ENCODE measurements at places on chromosomes 2 and 18.

DNA sequence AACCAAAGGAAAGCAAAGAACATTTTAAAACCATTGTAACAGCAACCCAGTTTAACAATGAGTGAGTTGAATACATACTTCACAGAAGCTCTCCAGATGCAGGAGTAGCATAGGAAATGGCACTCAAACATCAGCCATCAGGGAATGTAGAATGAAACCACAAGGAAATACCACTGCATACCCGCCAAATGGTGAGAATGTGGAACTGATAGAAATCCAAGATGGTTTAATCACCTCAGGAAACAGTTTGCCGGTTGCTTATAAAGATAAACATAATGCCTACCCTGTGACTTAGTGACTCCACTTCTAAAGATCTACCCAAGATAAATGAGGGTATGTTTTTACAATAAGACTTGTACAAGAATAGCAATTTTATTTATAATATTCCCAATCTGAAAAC lies 132.0 kb downstream of the GALNT1 start:
- H3K27me3 ChIP-seq, result no peaks in the 10 kb centered on the region
- no peak for DNase-seq
- H3K4me3 ChIP-seq, result no peak overlapping the region
- H3K27ac ChIP-seq, result no peak overlapping the region
- no peaks in the 10 kb centered on the region for H3K4me1 ChIP-seq
- peaks cover 10% of the 10 kb centered on the region for H3K36me3 ChIP-seq

DNA sequence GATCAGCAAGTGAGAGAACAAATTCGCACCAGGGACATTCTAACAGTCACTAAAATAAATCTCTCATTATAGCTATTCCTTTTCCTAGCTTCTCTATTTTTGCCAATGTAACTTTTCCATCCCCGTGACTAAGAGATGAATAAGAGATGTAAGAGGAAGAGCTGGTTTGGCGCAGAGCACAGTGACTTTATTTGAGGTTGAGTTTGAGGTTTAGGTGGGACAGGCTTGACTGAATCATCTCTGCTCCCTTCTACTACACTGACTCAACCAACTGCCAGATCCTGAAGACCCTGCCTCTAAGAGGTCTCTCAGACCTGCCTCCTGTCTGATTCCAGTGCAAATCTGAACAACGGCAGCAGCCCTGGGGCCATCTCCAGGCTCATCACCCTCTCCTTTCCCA lies 28.0 kb downstream of the RFX8 start:
- H3K27me3 ChIP-seq, result peaks cover 23% of the 10 kb centered on the region
- no peak overlapping the region for H3K27ac ChIP-seq
- peak; percentile 17 for DNase-seq
- H3K4me3 ChIP-seq, result peak overlapping the region; percentile 22

DNA sequence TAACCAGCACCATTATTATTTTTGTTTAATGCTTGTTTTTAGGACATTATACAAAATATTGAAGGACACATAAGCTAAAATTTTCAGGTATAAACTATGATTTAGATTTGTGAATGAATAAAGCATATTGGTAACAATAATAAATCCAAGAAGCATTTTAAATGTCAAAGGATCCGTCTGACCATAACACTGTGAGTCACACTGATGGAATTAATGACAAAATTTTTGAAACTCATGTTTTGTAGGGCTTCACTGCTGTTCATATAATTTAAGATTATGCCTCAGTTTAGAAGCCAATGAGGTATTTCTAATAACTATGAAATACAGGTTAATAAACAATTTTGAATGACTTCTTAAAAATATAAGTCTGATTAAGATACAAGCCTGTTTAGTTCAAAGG lies 124.6 kb downstream of the TMEFF2 start:
- no peaks in the 10 kb centered on the region for H3K36me3 ChIP-seq
- H3K4me1 ChIP-seq, result no peaks in the 10 kb centered on the region
- no peak overlapping the region for H3K27ac ChIP-seq
- no peak for DNase-seq
- peaks cover 2% of the 10 kb centered on the region for H3K27me3 ChIP-seq
- H3K4me3 ChIP-seq, result no peak overlapping the region

- peaks cover 86% of the 10 kb centered on the region for H3K4me1 ChIP-seq
- H3K27me3 ChIP-seq, result no peaks in the 10 kb centered on the region
- no peak for DNase-seq
- no peaks in the 10 kb centered on the region for H3K36me3 ChIP-seq
These were observed 7.1 kb downstream of the ADAM17 start for GRCh38 chr2:9548506-9548905.

GRCh38 chr2:173978447-173978846 lies 13.3 kb upstream of the SP3 start:
- H3K4me1 ChIP-seq, result peaks cover 36% of the 10 kb centered on the region
- no peaks in the 10 kb centered on the region for H3K36me3 ChIP-seq
- peaks cover 7% of the 10 kb centered on the region for H3K27me3 ChIP-seq
- no peak overlapping the region for H3K4me3 ChIP-seq

DNA sequence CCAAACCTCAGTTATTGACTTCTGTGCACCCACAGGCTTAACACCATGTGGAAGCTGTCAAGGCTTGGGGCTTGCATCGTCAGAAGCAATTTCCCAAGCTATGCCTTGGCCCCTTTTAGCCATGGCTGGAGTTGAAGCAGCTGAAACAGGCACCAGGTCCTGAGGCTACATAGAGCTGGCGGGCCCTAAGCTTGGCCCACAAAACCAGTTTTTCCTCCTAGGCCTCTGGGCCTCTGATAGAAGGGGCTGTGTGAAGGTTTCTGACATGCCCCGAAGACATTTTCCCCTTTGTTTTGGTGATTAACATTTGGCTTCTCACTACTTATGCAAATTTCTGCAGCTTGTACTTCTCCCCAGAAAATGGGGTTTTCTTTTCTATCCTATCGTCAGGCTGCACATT lies 9.1 kb upstream of the TMX3 start:
- no peaks in the 10 kb centered on the region for H3K27me3 ChIP-seq
- no peak overlapping the region for H3K4me3 ChIP-seq
- H3K36me3 ChIP-seq, result no peaks in the 10 kb centered on the region
- no peak overlapping the region for H3K27ac ChIP-seq
- no peak for DNase-seq

DNA sequence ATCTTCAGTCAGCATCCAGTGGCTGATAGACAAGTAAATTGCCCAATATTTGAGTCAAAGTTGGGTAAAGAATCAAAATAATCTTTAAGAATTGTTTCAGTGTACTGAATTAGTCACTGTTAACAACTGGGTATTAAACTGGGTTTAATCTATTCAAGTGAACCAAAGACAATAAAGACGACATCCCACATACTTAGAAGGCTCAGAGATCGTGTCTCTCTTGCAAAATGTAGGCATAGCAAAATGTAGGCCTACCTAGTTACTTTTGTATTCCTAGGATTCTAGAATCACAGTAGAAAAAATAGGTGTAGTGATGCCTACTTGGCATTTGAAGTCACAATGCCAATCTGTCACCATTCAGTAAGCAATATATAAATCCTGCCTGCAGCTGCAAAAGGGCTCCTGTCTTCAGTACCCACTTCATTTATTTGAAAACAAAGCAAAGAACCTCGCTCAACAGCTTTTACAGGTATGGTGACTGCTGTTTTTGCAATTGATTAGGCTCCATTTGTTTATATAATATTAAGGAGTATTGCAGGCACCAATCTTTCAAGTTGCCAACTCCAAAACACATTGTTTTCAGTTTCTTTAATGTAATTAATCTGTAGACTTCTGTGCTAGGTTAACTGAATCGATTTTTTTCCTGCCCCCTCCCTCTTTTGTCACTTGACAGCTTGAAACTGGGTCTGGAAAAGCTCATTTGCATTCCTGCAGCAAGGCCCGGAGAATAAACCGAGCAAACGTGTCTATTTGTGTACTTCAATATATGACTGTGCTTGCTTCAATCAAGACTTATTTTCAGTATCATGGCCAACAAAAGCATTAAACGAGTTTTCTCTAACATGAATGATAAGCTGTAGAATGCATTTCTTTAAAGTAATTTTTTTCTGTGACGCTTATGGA lies 1074.9 kb downstream of the TDRD15 start:
- no peaks in the 10 kb centered on the region for H3K36me3 ChIP-seq
- no peaks in the 10 kb centered on the region for H3K27me3 ChIP-seq
- H3K27ac ChIP-seq, result no peak overlapping the region
- no peak overlapping the region for H3K4me3 ChIP-seq
- no peaks in the 10 kb centered on the region for H3K4me1 ChIP-seq

DNA sequence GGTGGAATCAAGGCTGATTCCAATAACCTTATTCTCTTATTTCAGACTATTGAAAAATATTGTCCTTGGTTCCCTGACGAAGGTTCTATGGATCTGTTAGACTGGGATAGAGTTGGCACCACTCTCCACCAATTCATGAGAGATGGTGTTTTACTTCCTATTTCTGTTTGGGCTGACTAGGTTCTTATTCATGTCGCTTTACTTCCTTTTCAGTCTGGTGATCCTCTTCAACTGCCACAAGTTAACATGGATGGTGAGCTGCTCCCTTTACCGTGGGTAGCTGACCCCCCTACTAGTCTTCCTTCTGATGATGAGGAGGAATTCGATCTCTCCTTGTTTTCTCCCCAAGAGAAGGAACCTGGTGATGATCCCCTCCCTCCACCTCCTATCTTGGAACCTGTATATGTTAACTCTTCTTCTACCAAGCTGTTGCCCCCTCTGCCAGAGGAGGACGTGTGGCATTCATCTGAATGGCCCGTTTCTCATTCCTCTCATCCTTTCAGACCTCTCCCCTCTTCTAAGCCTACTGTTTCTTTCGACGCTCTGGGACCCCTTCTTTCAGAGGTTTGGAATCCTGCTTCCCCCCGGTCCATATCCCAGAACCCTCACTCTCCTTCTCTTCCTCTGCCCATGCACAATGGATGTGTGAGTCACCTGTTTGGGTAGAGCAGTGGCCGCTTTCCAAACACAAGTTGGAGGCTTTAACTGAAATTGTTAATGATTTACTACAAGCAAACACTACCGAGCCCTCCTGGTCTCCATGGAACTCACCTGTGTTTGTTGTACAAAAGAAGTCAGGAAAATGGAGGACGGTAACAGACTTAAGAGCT lies 13.5 kb upstream of the CNOT11 start:
- H3K4me3 ChIP-seq, result no peak overlapping the region
- no peak overlapping the region for H3K27ac ChIP-seq
- H3K4me1 ChIP-seq, result peaks cover 4% of the 10 kb centered on the region

- peaks cover 23% of the 10 kb centered on the region for H3K4me1 ChIP-seq
- H3K27ac ChIP-seq, result peak overlapping the region; percentile 16
- H3K27me3 ChIP-seq, result no peaks in the 10 kb centered on the region
- DNase-seq, result no peak
- no peak overlapping the region for H3K4me3 ChIP-seq
- peaks cover 17% of the 10 kb centered on the region for H3K36me3 ChIP-seq
These were observed 23.8 kb downstream of the ATG16L1 start for GRCh38 chr2:233275223-233275622.

DNA sequence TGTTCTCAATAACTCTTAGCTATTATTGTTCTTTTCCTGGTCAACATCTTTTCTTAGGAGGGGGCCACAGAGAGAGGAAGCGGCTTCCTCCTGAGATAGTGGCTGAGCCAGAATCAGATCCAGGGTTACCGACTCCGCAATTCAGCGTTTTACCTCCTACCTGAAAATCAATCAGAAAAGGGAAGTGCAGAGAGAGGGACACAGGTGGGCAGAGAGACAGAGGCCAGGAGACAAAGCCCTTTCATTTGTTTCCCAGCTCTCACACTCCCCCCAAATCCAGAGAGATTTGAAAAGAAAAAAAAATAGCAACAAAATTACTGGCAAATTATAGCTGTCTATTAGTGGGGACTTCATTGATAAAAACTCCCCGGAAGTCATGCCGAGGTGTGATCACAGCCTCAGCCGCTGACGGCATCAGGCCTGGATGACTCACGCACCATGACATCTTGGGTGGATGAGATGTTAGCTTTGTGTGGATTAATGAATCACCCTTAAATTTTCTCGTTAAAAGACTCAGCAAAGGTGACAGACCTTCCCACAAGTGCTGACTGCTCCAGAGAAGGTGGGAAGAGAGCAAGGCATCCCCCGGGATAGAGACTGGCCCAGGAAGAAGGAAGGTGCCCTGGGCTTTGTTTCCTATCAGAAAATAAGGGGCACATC lies 120.7 kb downstream of the LOXHD1 start:
- H3K27me3 ChIP-seq, result no peaks in the 10 kb centered on the region
- DNase-seq, result no peak
- H3K36me3 ChIP-seq, result no peaks in the 10 kb centered on the region
- no peak overlapping the region for H3K4me3 ChIP-seq
- H3K27ac ChIP-seq, result no peak overlapping the region

- DNase-seq, result no peak
- peaks cover 43% of the 10 kb centered on the region for H3K27me3 ChIP-seq
- H3K27ac ChIP-seq, result no peak overlapping the region
- peak overlapping the region; percentile 23 for H3K4me3 ChIP-seq
These were observed 1.0 kb downstream of the IL1A start for GRCh38 chr2:112783187-112783714.

- no peaks in the 10 kb centered on the region for H3K36me3 ChIP-seq
- H3K4me3 ChIP-seq, result no peak overlapping the region
- DNase-seq, result no peak
- no peak overlapping the region for H3K27ac ChIP-seq
- no peaks in the 10 kb centered on the region for H3K4me1 ChIP-seq
- H3K27me3 ChIP-seq, result no peaks in the 10 kb centered on the region
These were observed 691.9 kb upstream of the TMEFF2 start for GRCh38 chr2:192886636-192887035.

DNA sequence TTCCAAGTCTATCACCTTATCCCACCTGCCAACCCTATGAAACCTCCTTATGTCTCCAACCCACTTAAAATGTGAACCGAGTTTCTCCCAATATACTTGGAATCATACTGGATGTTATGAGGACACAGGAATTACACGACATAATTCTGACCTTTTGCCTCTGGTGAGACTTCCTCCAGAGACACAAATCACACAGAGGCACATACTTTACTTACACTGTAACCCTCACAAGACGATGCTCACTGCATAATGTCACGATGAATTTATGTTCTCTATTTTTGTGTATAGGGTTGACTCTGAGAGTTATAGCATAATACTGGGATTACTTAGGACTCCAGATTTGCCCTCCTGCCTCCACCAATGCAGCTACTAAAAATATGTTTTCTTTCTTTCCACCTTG lies 28.0 kb upstream of the SETBP1 start:
- no peaks in the 10 kb centered on the region for H3K4me1 ChIP-seq
- no peak overlapping the region for H3K4me3 ChIP-seq
- DNase-seq, result no peak
- no peaks in the 10 kb centered on the region for H3K36me3 ChIP-seq

DNA sequence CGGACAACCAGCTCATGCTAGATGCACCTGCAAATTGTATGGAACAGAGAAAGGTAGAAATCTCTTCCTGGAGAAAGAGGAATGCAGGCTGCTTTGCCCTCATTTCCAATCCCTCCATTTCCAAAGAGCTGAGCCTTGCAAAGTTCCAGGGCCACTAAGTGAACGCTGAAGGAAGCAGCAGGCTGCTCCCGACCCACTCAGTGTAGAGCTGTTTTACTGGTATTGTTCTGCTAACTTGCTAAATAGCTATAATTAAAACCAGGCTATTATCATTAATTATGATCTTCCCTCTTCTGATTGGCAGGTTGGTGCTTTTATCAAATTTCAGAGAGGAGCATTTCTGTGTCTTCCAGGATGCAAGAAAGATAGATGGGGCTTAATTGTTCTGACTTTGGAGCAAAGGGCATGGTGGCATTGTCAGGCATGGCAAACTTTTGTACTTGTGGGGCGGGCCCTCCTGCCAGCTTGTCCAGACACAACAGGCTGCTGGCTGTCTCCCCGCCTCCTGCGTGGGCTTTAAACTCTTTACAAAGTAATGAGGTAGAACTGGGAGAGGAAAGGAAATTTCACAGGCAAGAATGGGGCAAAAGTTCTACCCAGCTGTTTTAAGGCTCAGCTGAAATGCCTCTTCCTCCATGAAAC lies 40.2 kb downstream of the ALK start:
- H3K27me3 ChIP-seq, result peaks cover 10% of the 10 kb centered on the region
- H3K4me1 ChIP-seq, result no peaks in the 10 kb centered on the region
- H3K27ac ChIP-seq, result no peak overlapping the region
- no peak overlapping the region for H3K4me3 ChIP-seq

GRCh38 chr2:239392072-239392357 lies 8.8 kb downstream of the HDAC4 start:
- no peak overlapping the region for H3K27ac ChIP-seq
- DNase-seq, result no peak
- no peaks in the 10 kb centered on the region for H3K27me3 ChIP-seq

Data from activated T-cell treated with anti-CD3 and anti-CD28 coated beads, Interleukin-2, amount 50 U/mL, for 72 hours (primary cell).